Midbrain (tissue), 1 donor: ENCODE measurements at places on chromosomes 16 and 17.
A peak's percentile ranks its signal among the peaks of the same experiment; 100 is the strongest.

GRCh38 chr16:10954903-10955302 is 10.5 kb downstream of the CLEC16A start:
- no peak for DNase-seq

- no peak for DNase-seq
Observed at GRCh38 chr16:31471875-31472708, at the start of gene TGFB1I1. Gene TGFB1I1, plus strand, starts transcription at chr16:31472152. Its CDS starts 37 bp downstream, at chr16:31472189.

- no peak for DNase-seq
Observed at GRCh38 chr17:36755586-36755985, 154.2 kb downstream of the MRM1 start.

GRCh38 chr17:21522755-21523336 is 146.7 kb downstream of the KCNJ12 start:
- DNase-seq, result no peak

GRCh38 chr16:14529010-14529669 is 100.9 kb downstream of the PARN start:
- DNase-seq, result peak; percentile 83

GRCh38 chr17:50708050-50709000 is 611 bp upstream of the ANKRD40 start:
- peak; percentile 58 for DNase-seq

DNA sequence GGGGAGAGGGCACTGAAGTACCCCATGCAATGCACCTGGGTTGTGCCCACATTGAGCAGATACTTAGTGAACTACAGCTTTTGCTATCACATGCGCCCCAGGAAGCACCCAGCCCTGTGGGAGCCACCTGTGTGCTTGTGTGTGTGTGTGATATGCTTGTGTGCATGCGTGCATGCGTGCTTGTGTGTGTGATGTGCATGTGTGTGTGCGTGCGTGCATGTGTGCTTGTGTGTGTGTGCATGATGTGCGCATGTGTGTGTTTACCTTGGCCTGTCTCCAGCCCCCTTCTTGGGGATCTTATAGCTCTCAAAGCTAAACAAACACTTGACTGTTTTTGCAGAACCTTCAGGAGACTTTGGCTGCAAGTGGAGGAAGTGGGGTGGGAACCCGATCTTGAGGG is 841 bp downstream of the C16orf89 start:
- no peak for DNase-seq

- DNase-seq, result no peak
Observed at GRCh38 chr16:11651796-11652195, 16.5 kb upstream of the SNN start.

DNA sequence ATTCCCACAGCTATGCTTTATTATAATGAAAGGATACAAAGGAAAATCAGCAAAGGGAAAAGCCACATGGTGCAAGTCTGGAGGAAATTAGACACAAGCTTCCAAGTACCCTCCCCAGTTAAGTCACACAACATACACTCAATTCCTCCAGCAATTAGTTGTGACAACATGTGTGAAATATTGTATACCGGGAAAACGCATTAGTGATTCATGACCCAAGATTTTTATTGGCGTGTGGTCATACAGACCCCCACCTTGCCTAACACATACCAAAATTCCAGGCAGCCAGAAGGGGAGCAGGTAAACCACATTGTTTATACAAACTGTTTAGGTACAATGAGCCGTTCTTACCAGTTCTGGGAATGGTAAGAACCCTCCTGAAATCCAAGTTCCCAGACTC is 160.6 kb downstream of the CYB561 start:
- no peak for DNase-seq

- no peak for DNase-seq
Observed at GRCh38 chr17:82022310-82022980, at the start of gene CENPX. Gene CENPX, minus strand, starts transcription at chr17:82022878. Its CDS starts 17 bp downstream, at chr17:82022861.

DNA sequence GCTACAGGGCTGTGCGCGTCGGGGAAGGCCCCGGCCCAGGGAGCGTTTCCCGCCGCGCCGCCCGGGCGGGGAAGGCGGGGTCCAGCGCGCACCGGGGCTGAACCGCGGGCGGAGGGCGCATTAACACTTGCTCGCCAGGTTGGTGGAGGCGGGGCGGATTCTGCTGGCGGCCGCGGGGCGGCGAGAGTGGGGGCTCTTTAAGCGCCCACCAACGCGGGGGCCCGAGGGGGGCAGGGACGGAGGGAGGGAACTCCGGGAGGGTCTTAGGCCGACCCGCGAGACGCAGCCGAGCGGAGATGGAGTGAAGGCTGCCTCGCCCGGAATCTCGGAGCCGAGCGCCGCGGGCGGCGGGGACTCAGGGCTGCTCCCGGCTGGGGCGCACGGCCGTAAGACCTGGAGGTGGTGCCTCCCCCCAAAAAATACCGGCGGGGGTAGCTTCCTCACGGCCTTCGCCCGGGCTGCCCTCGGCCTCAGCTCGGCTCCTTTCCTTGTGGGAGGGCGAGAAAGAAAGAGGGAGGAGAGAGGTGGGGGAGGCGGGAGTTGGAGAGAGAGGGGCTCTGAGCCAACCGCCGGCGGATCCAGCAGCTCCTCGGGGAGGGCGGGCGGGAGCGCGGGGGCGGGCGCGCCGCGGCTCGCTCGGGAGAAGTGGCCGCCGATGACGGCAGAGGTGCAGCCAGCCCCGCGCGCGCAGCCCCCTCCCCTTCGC is 415 bp upstream of the FOXF1 start:
- no peak for DNase-seq

DNA sequence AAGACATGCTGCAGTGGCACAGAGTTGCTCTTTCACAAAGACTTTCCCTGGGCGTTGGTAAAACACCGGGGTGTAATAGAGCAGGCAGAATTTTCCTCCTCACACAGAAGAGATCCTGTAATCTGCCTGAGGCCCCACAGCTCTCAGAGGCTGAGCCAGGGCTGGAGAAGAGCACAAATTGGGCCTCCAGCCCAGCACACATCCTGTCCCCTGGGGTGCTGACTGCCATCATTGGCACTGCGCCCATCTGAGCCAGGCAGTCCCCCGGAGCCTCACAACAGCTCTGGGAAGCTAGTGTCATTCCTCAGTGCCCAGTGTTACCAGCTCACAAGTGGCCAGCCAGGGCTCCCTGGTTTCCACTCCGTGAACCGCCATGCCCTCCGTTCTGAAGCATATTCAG is 119.4 kb downstream of the SOCS1 start:
- no peak for DNase-seq

DNA sequence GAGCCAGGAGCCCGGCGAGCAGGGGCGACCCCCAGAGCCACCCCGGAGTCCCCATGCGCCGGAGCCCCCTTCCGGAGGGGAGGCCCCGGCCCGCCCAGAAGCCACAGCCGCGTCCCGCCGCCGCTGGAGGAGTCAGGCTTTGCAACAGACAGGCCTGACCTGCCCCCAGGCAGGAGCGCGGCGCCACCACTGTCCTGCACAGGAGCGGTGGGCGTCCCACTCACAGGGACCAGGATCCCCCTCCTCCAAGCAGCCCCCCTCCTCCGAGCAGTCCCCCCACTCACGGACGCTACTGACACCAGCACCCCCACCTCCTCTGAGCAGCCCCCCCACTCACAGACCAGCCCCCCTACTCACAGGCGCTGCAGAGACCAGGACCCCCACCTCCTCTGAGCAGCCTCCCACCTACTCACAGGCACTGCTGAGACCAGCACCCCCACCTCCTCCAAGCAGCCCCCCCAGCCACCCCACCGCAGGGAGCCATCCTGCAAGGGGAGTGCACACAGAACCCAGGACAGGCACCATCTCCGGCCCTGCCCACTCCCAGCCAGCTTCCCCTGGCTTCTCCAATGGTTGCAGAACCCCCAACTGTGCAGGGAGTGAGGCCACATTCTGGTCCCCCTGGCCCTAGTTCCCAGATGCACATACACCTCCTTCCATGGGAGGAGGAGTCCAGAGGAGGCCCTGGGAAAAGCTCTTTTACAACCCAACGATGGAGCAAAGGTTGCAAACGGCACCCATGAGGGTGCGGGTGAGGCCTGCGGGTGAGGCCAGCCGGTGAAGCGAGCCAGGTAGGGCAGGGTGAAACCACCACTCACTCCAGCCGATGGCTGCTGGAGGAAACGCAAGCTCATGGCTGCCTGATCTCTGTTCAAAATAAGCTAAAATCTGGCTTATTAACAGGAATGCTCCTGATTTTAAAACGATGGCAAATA is 69.9 kb downstream of the ABR start:
- DNase-seq, result no peak

- no peak for DNase-seq
Observed at GRCh38 chr16:17238285-17239028, 232.3 kb downstream of the XYLT1 start.

DNA sequence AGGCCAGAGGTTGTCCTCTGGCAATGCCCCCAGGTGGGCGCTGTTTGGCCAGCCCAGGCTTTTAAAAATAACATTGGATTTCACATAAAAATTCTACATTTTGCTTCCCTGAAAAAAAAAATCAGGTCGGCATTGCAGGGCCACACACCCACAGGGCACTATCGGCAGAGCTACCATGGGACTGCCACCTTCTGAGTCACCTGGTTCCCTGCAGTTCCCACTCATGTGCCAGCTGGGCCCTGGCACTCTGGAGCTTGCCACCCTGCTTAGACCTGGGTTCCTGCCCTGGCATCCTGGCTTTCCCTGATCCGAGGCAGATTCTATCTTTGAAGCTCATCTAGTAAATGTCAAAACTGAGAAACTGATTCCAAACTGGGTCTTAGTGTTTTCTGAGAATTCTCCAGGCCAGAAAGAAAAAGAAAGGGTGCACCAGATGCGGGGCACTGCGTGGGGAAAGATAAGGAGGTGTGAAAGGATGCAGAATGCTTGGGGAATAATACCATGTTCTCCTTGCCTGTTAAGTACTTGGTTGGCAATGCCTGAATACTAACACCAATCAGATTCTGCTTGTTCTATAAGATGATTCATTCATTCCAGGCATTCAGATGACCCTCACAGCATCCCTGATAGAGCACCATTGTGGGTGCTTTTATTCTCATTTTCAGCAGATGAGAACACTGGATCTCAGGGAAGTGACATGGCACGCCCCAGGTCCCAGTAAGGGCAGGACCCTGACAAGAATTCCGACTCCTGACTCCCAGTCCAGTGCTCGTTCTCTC is 51.8 kb downstream of the RAI1 start:
- DNase-seq, result no peak

DNA sequence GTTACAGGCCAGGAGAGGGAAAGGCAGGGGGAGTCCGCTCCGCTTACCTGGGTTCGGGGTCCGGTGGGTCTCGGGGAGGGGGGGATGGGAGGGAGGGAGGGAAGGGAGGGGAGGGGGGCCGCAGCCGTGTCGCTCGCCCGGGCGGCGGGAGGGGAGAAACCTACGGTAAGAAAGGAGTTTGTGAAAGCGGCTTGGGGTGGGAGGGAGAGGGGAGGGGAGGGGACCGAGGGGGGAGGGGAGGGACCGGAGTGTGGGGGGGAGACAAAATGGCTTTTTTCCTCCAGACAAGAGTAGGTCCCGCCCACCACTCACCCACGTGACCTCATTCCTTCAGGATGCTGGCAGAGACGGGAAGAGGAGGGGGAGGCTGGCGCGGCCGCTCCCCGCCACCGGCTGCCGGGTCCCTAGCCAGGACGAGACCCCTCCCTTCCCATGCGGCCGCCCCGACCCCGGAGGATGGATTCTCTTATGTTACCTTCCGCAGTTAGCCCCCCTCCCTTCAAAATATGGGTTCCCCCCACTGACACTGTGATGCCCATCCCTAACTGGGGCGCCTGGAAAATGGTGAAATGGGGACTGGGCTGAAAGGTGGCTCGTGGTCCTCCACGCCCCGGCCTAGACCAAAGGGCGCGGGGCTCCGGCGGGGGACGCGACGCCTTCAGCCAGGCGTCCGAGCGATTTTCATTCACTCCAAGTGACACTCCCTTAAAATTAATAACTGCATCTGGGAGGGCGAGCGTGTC is at the start of gene PCGF2:
Gene PCGF2 (minus strand): TSS at position 188 of the 743 bp plus-strand sequence. CDS start 7,934 bp downstream, outside the sequence.
- peak; percentile 34 for DNase-seq

DNA sequence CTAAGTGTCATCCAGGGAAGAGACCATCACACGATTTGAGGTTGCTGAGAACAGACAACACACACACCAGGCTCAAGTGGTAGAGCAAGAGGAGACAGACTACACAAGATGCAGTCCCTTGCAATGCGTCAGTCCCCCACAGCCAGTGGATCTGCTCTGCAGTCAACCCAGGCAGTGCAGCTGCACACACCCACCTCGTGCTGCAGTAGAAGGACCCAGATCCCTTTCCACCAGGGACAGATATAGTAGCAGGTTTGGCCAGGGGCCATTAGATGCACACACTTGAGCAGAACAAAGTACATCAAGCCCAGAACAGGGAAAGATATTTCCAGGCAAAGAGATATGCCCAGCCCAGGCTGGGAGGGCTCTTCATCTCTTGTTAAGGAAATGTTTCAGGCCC is 112.9 kb downstream of the GRIN2A start:
- no peak for DNase-seq

GRCh38 chr17:27158382-27158781 is 135.5 kb upstream of the WSB1 start:
- DNase-seq, result no peak

DNA sequence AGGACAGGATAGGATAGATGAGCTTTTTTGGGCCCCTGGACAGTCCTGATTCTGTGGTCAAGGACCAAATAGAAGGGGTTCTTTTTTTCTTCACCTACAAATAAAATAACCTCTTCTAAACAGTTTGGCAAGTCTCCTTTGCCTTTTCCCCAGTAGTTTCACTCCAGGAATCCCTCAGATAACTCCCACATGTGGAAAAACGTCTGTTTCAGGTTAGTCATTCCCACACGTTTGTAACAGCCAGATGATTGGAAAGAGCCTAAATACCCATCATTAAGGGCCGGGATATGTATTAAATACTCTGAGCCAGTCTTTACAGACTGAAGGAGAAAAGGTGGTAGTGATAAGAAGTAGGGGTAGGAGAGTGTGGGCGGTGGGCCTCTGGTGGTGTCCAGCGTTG is 58.3 kb downstream of the PLD6 start:
- no peak for DNase-seq

GRCh38 chr17:18324140-18325050 is 9.3 kb downstream of the SMCR8 start:
- no peak for DNase-seq

DNA sequence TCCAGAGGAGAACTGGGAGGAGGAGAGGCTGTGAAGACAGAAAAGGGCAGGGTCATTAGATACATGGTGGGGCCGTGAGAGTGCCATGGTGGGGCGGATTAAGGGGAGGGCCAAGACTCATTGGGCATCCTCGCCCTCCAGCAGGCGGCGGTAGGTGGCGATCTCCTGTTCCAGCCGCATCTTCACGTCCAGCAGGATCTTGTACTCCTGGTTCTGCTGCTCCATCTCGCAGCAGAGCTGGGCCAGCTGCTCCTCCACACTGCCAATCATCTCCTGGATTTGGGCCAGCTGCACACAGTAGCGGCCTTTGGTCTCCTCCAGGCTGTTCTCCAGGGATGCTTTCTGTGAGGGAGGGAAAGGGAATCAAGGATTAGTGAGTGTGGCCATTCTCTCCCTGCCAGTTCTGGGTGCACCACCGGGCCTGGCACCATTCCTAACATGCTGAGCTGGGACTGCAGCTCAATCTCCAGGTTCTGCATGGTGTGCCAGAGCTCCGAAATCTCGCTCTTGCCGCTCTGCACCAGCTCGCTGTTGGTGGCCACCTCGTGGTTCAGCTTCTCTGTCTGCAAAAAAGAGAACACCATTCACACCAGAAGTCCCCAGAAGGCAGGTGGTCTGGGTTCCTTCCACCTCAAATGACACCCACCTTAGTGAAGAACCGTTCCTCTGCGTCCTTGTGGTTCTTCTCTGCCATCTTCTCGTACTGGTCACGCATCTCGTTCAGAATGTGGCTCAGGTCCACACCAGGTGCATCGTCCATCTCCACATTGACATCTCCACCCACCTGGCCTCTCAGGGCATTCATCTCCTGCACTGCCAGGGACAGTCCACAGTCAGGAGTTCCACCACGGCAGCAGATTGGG is 129.0 kb downstream of the CCDC144A start:
- DNase-seq, result no peak
